ENCODE measurements at places on chromosomes 7 and 10.

- DNase-seq = no peak
Measured at GRCh38 chr10:132497063-132497680, 40.4 kb upstream of the INPP5A start.

GRCh38 chr7:136594739-136595144 is 273.7 kb upstream of the CHRM2 start:
- no peak for DNase-seq

DNA sequence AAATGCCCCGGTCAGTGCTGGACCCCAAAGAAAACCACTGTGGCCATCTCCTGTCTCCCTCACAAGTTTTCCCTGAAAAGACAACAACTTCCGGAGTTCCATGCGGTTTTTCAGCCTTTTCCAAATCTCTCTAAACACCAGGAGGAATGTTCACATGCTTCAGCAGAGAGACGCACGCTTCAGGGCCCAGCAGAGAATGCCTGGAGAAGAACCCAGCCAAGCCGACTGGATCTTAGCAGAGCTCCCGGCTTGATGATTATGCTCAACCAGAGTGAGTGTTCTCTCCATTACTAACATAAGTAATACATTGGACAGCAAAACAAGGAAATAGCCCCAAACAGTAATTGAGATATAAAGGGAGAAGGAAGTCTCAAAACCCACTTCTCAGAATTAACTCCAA is 17.9 kb downstream of the PRKCQ start:
- peak; percentile 22 for DNase-seq

DNA sequence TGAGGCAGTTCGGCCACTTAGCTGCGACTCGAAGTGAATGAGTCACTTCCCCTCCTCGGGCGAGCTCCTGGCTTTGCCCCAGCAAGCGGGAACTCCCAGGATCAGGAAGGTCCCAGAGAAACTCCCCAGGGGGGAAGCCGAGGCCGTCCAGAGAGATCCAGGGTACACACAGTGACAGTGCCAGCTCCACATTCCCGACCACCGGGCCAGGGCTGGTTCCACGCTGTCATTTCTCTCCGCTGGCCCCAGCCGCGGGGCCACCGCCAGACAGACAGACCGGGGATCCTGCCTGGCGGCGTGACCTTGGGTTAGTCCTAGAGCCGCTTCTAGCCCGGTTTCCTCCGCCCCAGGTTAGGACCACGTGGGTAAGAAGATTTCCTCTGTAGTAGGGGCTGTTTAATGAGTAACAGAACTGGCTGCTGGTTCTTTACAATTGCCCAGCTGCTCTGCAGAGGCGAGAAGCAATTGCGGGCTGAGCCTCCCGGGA is 463 bp upstream of the UPP1 start:
- peak; percentile 96 for DNase-seq

DNA sequence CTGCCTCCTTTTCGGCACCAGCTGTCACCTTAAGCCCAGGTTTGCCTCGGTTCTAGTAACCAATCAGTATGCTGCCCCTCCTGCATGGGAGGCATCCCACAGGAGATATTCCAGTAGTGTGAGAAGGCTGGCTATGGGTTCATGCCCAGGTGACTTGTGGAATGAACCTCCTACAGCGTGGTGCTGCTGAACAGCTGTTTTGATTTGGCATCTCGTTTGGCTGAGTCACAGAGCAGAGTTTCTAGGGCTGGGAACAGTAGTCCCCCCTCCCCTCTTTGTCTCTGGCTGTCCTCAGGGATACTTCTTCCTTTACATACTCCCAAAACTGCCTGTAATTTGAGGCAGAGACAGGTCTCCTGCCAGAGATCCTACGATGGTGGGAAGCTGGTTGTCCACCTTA is 16.1 kb downstream of the R3HCC1L start:
- DNase-seq = no peak

DNA sequence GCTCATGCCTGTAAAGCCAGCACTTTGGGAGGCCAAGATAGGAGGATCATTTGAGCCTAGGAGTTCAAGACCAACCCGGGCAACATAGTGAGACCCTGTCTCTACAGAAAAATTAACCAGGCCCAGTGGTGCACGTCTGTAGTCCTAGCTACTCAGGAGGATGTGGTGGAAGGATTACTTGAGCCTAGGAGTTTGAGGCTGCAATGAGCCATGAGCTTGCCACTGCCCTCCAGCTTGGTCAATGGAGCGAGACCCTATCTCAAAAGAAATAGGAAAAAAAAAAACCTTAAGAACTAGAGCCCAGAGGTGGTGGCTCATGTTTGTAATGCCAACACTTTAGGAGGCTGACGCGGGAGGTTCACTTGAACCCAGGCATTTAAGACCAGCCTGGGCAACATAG is 2.2 kb downstream of the STRA8 start:
- DNase-seq = no peak

DNA sequence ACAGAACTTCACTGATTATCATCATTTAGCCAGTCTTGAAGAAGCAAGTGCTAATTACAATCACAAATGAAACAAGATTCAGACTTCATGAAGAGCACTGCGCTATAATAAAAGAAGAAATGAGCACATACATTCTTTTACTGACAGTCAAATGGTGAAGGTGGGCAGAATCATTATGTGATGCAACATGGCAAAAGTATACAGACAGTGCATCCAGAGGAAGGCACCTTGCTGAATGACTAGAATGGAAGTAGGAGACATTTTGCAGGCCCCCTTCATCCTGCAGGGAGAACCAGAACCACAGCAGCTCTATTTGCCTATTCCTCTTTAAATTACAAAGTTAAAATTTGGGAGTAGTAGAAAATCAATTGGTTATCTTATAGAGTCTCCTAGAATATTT is 31.0 kb upstream of the CC2D2B start:
- no peak for DNase-seq

- DNase-seq = no peak
Measured at GRCh38 chr10:131882151-131882550, 18.7 kb upstream of the PPP2R2D start.

- DNase-seq = no peak
Measured at GRCh38 chr7:76514926-76515771, 4.8 kb downstream of the UPK3B start.

DNA sequence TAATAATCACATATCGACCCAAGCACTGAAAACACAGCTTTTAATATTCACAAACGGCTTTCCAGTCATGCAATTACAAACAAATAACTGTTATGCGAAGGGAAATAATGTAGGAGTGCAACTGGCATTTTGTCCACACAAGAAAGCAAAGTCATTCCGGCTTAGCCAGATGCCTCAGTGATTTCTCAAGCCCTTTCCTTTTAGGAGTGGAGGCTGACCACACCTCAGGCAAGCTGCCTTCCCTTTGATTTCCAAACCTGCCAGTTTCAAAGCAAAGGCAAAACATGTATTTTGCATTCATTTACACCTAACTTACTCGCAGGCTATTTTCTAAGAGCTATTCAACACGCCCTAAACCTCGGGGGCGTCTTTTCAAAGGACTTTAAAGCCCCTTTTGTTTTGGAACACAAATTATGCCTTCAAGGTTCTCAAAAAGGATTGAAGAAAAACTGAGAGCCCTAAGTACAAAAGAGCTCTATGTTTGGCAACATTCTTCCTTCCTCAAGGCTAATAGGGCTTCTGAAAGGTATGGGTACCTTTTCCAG is 109.6 kb downstream of the CPXM2 start:
- no peak for DNase-seq

GRCh38 chr7:55469271-55469681 is 103.0 kb downstream of the VOPP1 start:
- DNase-seq = no peak

DNA sequence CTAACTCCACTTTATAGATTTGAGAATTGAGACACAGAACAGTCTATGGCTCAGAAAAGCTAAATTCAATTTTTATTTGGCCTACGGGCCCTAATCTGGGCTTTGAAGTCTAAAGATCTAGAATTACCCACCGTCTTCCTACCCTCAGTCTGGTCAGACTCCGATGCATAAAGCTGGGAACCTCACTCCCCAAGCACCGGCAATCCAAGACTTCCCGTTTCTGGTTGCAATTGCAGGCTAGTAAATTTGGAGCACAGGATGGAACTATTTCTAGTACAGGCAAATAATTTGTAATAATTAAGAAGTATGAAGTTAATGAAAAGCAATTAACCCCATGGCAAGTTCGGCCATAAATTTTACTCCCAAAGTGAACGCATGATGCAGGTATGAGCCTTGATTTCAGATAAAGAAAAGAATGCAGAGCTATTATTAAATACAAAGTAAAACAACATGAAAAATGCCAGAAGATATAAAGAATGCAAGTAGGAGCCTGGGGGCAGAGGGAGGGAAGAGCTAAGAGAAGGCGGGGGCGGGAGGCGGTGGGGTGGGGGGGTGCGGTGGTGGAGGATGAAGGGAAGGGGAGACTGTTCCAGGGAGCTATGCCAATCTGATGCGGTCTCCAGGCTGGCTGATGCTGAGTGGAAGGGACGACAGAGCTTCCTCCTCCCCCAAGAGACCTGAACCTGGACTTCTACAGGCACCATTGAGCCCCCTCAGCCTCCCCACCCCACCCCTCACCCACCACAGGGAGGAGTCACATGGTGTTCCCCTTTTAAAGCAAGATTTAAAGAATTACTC is 45.1 kb downstream of the BPGM start:
- no peak for DNase-seq

Measured in inflammatory macrophage treated with lipopolysaccharide for 1 hour (primary cell).